Anterior cingulate cortex (tissue), 58 donors: ENCODE measurements at places on chromosomes 11 and 22.

GRCh38 chr22:49965091-49966040 is 4.8 kb downstream of the PIM3 start:
- no peak for DNase-seq

- no peak for DNase-seq
Measured at GRCh38 chr11:133164986-133165385, 367.3 kb downstream of the OPCML start.

- DNase-seq = no peak
Measured at GRCh38 chr11:44506375-44507016, 59.0 kb upstream of the CD82 start.

GRCh38 chr11:130269326-130269943 is 45.3 kb downstream of the ZBTB44 start:
- no peak for DNase-seq

DNA sequence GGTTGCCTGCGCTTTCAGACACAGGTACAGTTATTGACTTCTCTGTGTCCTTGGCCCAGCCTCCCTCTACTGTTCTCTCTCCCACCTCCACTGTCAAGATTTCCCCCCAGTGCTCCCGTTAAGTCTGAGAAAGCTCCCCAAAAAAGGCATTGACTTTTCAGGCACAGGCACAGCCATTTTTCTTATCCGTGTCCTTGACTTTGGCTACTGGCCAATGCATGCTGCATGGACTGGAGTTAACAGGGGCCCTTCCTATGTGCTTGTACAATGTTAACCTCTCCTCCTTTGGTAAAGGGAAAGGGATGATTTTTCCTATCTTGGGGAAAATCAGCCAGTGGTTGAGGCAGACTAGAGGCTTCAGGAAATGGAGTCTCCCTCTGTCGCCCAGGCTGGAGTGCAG is 4.3 kb downstream of the APOL5 start:
- no peak for DNase-seq

DNA sequence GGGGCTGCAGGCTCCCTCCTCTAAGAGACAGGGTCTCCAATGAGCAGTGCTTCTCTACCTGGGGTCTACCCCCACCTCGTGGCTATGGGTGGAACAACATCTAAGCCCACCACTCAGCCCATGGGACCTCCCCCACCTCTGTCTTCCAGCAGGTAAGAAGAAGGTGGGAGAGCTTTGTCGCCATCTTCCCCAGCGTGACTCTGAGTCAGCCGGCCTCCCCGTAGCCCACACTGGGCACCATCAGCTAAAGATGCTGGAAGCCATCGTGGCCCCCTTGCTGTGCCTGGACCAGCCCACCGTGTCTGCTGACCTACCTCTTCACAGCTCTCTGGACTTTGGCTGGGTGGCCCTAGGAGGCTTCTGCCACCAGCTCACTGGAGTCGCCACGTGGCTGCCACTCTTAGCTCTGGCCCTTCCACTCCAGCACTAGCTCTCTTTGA is 944 bp downstream of the C11orf86 start:
- no peak for DNase-seq
